ENCODE measurements at places on chromosomes 13 and 19. TPM values are rescaled to one million over a fixed set of nuclear protein-coding genes. Genes with fewer than 3 reads are reported as not detected.

CD37 gene
- not detected for total RNA-seq

GTF2F2 gene
- total RNA-seq, result 27.5 TPM

GRCh38 chr13:50140581-50141374 is 125.5 kb downstream of the KCNRG start:
- no peak overlapping the region for H3K4me3 ChIP-seq
- H3K36me3 ChIP-seq, result peaks cover 3% of the 10 kb centered on the region
- H3K4me1 ChIP-seq, result peaks cover 32% of the 10 kb centered on the region
- DNase-seq, result no peak

- H3K4me1 ChIP-seq, result peaks cover 5% of the 10 kb centered on the region
- peaks cover 62% of the 10 kb centered on the region for H3K27me3 ChIP-seq
- no peak overlapping the region for H3K27ac ChIP-seq
- no peak overlapping the region for H3K4me3 ChIP-seq
- DNase-seq, result no peak
Observed at GRCh38 chr19:35822579-35822978, 9.9 kb upstream of the PRODH2 start.

TSSK6 gene
- 2.7 TPM for total RNA-seq

DNA sequence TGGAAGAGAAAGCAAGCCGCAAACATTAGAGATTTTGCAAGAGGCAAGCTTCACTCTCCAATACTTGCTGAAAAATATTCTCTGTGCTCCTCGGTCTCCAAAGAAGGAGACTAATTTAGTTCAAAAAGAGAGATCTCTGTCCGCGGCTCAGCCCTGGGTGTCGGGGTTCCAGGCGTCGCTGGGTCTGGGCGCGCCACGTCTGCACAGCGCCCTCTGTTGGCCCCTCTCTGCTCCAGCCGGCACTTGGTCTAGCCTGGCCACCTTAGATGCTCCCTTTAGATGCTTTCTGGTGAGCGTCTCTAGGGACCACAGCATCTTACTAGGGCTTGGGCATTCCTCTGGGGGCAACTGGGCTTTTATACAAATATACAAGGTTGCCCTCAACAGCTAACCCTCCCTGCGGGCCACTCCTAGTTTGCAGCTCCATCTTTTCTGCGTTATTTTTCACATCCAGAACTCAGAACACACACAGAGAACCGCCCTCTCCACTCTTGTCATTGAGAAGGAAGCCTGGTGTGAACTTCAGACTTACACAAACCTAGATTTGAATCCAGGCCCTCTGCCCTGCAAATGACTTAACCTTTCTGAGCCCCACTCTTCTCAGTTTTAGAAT is 78.3 kb downstream of the CYSLTR2 start:
- peaks cover 3% of the 10 kb centered on the region for H3K4me1 ChIP-seq
- no peaks in the 10 kb centered on the region for H3K27me3 ChIP-seq
- no peak overlapping the region for H3K4me3 ChIP-seq
- peak; percentile 56 for DNase-seq
- no peak overlapping the region for H3K27ac ChIP-seq
- H3K36me3 ChIP-seq, result no peaks in the 10 kb centered on the region

GRCh38 chr13:46951516-46951915 is 54.7 kb upstream of the HTR2A start:
- H3K4me3 ChIP-seq, result no peak overlapping the region
- no peaks in the 10 kb centered on the region for H3K27me3 ChIP-seq
- no peak for DNase-seq
- H3K27ac ChIP-seq, result no peak overlapping the region
- H3K36me3 ChIP-seq, result no peaks in the 10 kb centered on the region

DNA sequence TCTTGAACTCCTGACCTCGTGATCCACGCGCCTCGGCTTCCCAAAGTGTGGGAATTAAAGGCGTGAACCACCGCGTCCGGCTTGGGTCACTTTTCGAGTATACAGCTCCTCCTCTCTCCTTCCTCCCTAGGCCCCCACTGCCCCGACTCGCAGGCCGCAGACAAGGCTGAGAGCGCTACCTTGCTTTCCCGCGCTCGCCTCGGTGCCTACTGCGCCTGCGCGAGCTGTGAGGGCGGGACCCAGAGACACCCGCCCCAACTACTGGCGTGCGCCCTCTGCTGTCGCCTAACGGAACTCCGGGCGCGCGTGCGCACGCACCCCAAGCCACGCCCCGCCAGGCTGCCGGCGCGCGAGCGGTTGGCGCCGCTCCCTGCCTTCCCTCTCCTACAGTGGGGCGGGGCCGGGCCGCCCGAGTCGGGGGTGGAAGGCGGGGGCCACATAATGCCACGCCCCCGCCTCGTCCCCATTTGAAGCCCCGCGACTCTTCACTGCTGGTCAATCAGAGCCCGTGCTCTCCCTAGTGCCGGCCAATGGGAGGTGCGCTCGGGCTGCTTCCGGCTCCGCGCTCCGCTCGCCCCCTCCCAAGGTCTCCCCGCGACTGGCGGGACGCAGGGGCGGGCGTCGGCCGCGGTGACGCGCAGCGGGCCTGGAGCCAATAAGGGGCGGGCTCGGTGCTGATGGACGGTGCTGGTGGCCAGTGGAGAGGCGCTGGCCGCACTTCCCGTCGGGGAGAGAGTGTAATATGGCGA is at the start of gene RAB8A:
RAB8A (plus strand) TSS at position 730 of the 749 bp plus-strand sequence; CDS start at position 743, 13 bp downstream.
- H3K4me3 ChIP-seq, result peak within 1 kb of the TSS; percentile 100
- peak; percentile 100 for DNase-seq
- no peaks in the 10 kb centered on the region for H3K36me3 ChIP-seq

ZNF616 gene
- total RNA-seq, result 25.2 TPM

- peaks cover 23% of the 10 kb centered on the region for H3K4me1 ChIP-seq
- H3K27me3 ChIP-seq, result no peaks in the 10 kb centered on the region
- DNase-seq, result no peak
- no peak overlapping the region for H3K4me3 ChIP-seq
Observed at GRCh38 chr13:110424569-110425443, 117.7 kb downstream of the COL4A2 start.

GRCh38 chr19:1761528-1762242 is 8.4 kb downstream of the ONECUT3 start:
- no peak overlapping the region for H3K27ac ChIP-seq
- H3K4me1 ChIP-seq, result no peaks in the 10 kb centered on the region
- no peak for DNase-seq
- H3K4me3 ChIP-seq, result no peak overlapping the region
- H3K36me3 ChIP-seq, result no peaks in the 10 kb centered on the region

DNA sequence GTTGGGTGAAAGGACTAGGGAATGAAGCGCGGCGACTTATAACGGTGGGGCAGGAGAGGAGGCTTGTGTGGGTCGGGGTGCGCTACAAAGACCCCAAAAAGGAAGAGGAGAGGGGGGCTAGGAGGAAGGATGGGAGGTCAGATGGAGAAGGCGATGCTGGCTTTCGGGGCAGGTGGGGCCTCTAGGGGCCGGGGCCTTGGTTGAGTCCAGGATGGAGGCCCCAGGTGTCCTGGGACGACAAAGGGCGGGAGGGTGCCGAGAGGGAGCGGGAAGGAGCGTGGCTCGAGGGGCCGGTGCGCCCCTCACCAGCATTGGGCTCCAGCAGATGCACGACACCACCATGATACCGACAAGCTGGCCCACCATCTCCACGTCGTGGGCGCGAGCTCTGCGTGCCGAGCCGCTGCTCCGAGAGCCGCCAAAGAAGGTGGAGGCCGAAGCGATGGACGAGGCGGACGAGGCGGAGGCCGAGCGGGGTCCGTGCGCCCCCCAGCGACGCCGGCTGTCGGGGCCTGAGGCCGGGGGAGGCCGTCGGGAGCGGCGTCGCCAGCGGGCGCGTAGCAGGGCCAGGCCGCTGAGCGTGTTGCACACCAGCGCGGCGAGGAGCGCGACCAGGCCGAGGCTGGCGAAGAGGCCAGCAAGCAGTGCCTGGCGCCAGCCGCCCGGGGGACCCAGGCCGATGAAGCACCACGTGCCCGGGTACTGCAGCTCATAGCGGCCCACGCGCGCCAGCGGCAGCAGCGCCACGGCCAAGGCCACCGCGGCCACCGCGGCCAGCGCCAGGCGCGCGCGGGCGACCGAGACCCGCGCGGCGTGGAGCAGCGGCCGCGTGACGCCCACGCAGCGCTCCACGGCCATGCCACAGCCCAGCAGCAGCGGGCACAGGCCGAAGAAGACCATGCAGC is 1.8 kb downstream of the PTGER1 start:
- peaks cover 9% of the 10 kb centered on the region for H3K27me3 ChIP-seq
- H3K27ac ChIP-seq, result no peak overlapping the region
- H3K4me3 ChIP-seq, result no peak overlapping the region
- peaks cover 2% of the 10 kb centered on the region for H3K36me3 ChIP-seq
- DNase-seq, result no peak

- H3K4me1 ChIP-seq, result peaks cover 15% of the 10 kb centered on the region
- H3K27ac ChIP-seq, result no peak overlapping the region
- H3K36me3 ChIP-seq, result no peaks in the 10 kb centered on the region
- DNase-seq, result no peak
Observed at GRCh38 chr13:71663431-71663830, 203.6 kb downstream of the DACH1 start.

DAPK3 gene
- total RNA-seq, result 61.8 TPM

DNA sequence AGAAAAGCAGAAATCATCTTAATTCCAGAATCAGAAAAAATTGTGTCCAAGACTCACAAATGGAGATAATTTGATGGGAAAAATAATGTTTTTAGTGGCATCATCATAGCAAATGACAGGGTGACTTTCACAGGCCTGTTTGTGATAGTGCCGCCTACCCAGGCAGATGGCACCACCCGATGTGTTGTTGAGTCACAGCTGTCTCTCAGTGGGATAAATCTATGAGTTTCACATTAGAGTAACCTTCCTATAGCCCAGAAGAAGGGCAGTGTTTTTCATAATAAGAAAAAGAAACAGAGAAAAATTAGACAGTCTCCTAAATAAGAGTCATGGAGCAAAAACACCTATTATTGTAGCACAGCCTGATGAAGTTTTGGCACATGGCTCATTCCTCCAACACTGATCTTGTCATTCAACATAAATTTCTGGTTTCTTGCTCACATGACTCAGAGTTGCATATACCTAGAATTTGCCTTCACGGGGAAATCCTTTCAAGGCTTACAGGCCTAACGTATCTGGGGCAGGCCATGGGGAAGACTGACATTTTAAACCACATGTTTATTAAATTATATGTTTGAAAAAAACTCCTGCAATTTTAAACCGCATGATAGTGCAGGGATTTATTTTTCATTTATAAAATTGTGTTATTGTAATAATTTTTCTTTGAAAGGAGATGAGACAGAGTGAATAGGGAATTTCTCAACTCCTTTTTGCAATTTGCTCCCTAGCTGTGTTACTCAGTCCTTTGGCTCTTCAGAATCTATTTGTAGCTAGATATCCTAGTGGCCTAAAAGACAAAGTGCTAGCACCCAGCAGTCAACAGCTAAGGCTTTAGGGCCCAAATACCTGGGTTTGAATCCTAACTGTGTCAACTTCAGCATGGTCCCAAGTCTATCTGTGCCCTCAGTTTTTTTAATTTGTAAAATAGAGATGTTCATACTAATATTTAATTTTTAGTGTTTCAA is 393.7 kb downstream of the NDFIP2 start:
- DNase-seq, result no peak
- H3K36me3 ChIP-seq, result peaks cover 3% of the 10 kb centered on the region
- H3K27me3 ChIP-seq, result no peaks in the 10 kb centered on the region

CBLC gene
- total RNA-seq, result not detected

GRCh38 chr19:23286477-23286876 is 36.3 kb upstream of the ZNF724 start:
- no peaks in the 10 kb centered on the region for H3K4me1 ChIP-seq
- H3K36me3 ChIP-seq, result no peaks in the 10 kb centered on the region
- no peak overlapping the region for H3K27ac ChIP-seq
- no peak overlapping the region for H3K4me3 ChIP-seq
- no peak for DNase-seq

DNA sequence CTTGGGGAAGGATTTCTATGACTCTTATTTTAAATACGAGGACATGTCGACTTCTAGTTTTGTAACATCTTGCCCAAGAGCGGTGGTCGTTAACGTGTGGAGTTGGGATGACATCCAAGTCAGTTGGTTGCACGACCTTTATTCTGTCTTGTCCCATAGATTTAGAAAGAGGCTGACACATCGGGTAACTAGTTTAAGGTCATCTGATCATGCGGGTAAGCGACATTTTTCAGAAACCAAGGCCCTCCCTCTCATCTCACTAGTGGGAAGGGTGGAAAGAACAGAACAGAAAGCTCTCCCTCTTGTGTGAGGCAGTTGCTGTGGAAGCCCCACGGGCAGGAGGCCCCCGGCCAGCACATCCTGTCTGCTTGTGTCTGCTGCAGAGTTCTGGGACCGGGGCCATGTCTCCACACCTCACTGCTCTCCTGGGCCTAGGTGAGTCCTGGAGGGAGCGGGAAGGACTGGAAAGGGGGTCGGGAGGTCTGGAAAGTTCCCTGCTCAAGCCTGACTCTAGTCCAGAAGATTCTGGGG is at the start of gene LAIR2:
LAIR2 (plus strand) TSS at position 314 of the 531 bp plus-strand sequence; CDS start at position 402, 88 bp downstream.
- no peak within 1 kb of the TSS for H3K27ac ChIP-seq
- H3K4me1 ChIP-seq, result no peaks in the 10 kb centered on the region
- DNase-seq, result no peak
- H3K4me3 ChIP-seq, result no peak within 1 kb of the TSS

GRCh38 chr19:18057557-18057956 is 29.2 kb downstream of the IL12RB1 start:
- H3K27me3 ChIP-seq, result peaks cover 7% of the 10 kb centered on the region
- H3K4me3 ChIP-seq, result no peak overlapping the region
- no peak overlapping the region for H3K27ac ChIP-seq
- no peaks in the 10 kb centered on the region for H3K36me3 ChIP-seq
- H3K4me1 ChIP-seq, result peaks cover 12% of the 10 kb centered on the region
- DNase-seq, result no peak

DNA sequence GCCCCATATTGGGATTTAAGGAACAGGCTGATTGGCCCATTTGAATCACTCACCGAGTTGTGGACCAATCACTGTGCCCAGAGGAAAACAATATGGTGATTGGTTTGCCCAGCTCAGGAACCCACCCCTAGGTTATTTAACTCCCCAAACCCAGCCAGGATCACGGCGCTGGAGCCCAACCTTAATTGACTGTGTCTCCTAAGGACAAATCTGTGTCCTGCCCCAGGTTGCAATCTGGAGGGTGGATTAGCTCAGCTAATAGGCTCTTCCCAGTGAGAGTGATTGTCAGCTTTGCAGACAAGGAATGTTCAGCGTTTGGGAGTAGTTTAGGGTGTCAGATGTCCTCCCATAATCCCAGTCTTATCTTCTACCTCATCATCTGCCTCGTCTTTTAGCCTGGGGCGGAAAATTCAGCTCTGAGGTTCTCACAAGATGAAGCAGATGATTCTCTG is 3.5 kb upstream of the ZNF358 start:
- H3K4me1 ChIP-seq, result peaks cover 20% of the 10 kb centered on the region
- H3K36me3 ChIP-seq, result no peaks in the 10 kb centered on the region
- DNase-seq, result no peak

GRCh38 chr13:110555601-110556223 is 5.8 kb downstream of the RAB20 start:
- no peaks in the 10 kb centered on the region for H3K36me3 ChIP-seq
- H3K4me1 ChIP-seq, result peaks cover 13% of the 10 kb centered on the region
- peaks cover 27% of the 10 kb centered on the region for H3K27me3 ChIP-seq
- no peak overlapping the region for H3K4me3 ChIP-seq
- no peak overlapping the region for H3K27ac ChIP-seq
- no peak for DNase-seq

GRCh38 chr19:10826231-10826630 is 9.8 kb downstream of the TMED1 start:
- H3K27me3 ChIP-seq, result no peaks in the 10 kb centered on the region
- no peak for DNase-seq
- peaks cover 4% of the 10 kb centered on the region for H3K36me3 ChIP-seq
- no peaks in the 10 kb centered on the region for H3K4me1 ChIP-seq
- H3K27ac ChIP-seq, result no peak overlapping the region

CD70 gene
- total RNA-seq, result not detected

ZNF730 gene
- total RNA-seq, result 26.2 TPM

Data from neural crest cell (in vitro differentiated cells).